ENCODE measurements at places on chromosomes 1 and 21. TPM values are rescaled to one million over a fixed set of nuclear protein-coding genes. Genes with fewer than 3 reads are reported as not detected.
A peak's percentile ranks its signal among the peaks of the same experiment; 100 is the strongest.

DNA sequence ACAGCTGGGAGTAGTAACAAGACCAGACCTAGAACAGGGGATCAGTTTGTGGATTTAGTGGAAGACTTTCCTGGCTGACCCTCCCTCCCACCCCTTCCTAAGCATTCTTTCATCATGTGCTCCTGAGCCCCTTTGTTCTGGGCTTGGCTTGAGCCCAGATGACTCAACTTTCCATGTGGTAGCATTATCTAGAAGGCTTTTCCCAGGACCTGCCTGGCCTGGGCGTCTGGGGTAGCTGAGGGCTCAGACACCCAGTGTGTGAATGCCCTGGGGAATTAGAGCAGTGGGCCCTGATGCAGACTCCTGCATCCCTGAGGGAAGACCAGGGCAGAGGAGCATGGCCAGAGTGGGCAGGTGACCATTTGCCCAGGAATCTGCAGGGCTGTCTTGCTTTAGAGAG is 44.1 kb upstream of the TSPAN2 start:
- DNase-seq = no peak

GRCh38 chr1:107474877-107475612 is 334.2 kb downstream of the NTNG1 start:
- DNase-seq = no peak

Gene BMP8B
- 0.38 TPM for total RNA-seq

DNA sequence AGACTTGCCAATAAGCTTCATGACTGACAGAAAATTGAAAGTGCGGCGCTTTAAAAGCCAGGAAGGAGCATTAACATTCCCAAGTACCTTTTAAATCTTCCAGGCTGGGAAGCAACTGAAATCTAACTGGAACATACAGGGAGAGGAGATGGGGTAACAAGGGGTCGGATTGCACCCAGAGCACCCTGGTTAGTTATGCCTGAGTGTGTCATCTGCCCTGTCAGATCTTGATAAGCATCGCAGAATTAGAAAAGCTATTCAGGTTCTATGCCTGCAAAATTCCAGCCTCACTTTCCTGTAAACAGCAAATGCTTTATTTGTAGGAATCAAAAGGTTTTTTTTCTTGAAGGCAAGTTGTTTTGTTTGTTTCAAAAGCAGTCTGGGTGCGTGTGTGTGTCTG is 58.5 kb downstream of the SERBP1 start:
- DNase-seq = no peak

GRCh38 chr1:22142315-22143064 is 407 bp downstream of the WNT4 start:
- no peak for DNase-seq

Gene IL10
- total RNA-seq = 34.4 TPM

GRCh38 chr1:53554592-53555305 is 95.5 kb downstream of the DMRTB1 start:
- DNase-seq = peak; percentile 7

All from omental fat pad (tissue), 4 donors.